ENCODE measurements at places on chromosomes 16 and 17.

- DNase-seq = no peak
Observed at GRCh38 chr16:27951489-27952120, 111.9 kb downstream of the GSG1L start.

DNA sequence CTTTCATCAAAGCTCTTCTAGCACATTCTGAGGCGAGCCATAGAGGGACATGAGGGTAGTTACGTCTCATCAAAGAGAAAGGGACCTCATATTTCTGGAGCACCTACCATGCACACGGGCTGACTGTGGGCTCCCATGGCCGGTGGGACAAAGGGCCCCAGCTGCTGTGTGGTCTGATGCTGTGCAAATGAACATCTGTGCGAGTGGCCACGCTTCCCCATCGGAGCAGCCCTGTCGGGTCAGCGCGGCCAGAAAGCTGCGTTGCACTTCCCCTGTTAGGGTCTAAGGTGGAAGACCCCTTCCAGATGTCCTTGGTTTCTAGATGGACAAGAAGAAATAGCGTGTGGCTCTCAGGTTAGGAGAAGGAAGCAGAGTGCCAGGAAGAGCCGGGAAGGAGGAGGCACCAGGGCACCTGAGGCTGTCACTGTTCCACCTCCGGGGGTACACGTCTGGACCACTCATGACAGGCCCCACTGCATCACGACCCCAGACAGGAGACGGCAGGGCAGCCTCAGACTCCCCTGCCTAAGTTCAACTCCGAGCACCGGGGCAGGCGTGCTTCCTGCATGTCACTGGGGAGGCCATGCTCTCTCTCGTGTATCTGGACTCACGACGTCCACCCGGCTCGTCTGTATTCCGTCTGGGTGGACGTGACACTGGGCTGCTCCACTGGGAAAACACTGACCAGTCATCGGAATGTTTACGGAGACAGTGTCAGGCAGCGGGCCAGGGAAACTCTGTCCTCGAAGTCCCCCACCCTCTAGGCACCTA is 8.5 kb upstream of the BAIAP2 start:
- no peak for DNase-seq

GRCh38 chr16:50440991-50441390 is 72.2 kb upstream of the BRD7 start:
- no peak for DNase-seq

GRCh38 chr16:67147437-67148140 is 3.2 kb downstream of the B3GNT9 start:
- DNase-seq = no peak

GRCh38 chr16:11734653-11735043 is 8.0 kb downstream of the TXNDC11 start:
- DNase-seq = no peak

DNA sequence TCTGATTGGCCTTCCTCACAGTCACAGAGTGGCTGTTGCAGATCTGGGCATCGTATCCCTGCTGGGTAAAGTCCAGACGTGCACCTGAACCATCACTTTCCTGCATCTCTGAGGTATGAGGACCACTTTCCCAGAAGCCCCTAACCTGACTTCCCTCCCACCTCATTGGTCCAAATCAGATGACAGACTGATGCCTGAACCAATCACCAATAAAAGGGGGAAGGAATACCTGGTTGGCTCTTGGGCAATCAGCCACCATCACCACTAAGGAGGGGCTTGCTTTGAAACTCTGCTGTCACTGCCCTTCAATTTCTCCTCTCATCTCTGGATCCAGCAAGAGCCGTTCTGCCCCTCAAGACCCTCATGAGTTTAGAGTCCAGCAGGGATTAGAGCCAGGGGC is 13.6 kb upstream of the WFDC1 start:
- DNase-seq = no peak

Measured in activated naive CD4-positive, alpha-beta T cell (primary cell).